ENCODE measurements at places on chromosomes 4 and X. TPM values are rescaled to one million over a fixed set of nuclear protein-coding genes. Genes with fewer than 3 reads are reported as not detected.

The TSPAN7 gene
- total RNA-seq: 7.2 TPM

- DNase-seq: no peak
Observed at GRCh38 chr4:77201857-77202256, 44.9 kb downstream of the CCNG2 start.

DNA sequence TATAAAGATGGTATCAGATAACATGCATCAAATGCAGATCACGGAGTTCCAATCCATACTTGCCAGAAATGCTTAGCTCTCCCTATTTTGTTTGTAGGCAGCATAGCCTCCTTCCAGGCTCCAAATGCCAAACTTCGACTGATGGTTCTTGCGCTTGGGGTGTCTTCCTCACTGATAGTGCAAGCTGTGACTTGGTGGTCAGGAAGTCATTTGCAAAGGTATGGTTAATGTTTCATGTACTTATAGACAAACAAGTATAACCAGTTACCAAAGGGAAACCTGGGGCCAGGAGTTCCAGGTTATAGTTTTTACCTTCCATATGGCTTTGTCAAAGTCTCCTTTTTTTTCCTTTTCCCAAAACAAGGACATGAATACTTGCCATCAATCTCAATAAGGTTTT is 5.3 kb downstream of the CWH43 start:
- no peak for DNase-seq

DNA sequence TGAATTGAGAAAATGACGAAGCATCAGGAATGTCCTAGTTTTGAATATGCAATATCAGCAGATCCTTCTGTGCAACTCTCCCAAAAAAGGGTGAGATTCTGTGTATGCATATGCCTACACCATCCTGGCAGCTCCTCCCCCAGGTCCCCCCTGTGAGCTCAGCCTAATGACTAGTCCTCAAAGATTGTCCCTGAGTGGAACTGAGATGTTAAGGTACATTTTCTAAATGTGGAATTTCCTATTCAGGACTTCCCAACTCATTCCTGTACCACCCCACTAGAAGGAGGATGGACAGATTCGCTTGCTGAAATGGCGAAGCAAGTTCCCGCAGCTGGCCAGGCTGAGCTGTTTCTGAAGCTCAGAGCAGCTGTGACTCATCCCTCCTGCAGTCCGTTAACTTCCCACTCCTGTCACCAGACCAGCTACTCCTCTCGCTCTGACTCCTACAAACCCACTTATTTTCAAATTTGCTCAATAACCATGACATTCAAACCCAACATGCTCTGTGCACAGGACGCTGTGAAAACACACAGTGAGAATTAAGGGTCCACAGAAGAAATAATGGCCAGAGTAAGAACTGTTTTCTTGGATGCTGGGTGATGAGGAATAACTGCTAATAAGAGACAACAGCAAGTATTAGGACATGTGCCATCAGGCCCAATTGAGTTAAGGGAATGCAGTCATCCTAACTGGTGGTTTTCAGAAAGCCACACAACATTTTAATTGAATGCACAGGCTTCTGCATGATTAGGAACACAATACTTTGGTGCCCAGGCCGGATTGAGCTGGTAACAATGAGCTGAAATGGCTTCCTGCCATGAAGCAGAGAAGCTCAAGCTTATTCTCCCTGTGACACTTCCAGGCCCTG is 40.0 kb upstream of the IRF2 start:
- DNase-seq: no peak

GRCh38 chr4:152723236-152723635 is 43.4 kb upstream of the TMEM154 start:
- DNase-seq: no peak

GRCh38 chr4:167102475-167102874 is 131.8 kb downstream of the SPOCK3 start:
- no peak for DNase-seq

DNA sequence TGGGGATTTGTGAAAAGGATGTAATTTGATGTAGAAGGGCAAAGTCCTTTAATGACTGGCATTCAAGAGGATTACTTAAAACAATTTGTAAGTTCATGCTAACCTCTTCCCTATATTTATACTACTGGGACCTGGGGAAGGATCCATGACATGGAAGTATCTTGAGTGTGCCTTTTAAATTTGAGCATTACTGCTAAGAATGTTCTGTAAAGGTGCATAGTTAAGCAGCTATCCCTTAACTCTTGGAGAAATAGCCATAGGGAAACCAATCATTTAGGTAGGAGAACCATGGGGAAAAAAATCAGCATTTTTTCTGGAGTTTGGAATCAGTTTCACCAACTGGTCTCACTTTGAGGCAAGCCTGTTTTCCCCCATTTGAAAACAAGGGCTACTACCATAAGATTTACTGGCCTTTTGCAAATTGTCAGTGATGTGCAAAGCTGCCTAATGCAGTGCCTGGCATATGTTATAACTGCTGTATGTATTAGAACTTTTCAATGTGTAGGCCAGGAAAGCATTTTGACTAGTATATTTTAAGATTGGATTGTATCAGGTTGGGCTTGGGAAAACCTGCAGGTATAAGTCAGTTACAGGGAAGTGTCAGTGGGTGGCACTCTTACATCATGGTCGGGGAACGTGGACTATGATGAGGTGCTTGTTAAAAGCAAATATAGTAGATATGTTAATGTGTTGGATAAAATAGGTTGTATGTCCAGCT is 72.1 kb downstream of the PRSS12 start:
- DNase-seq: peak; percentile 80
